Naive B cell (primary cell): ENCODE measurements at places on chromosomes 1 and 21. TPM values are rescaled to one million over a fixed set of nuclear protein-coding genes. Genes with fewer than 3 reads are reported as not detected.

FCGR3A gene
- 0.33 TPM for polyA plus RNA-seq

INTS11 gene
- 50.7 TPM for polyA plus RNA-seq

CHIT1 gene
- not detected for polyA plus RNA-seq

CHIA gene
- polyA plus RNA-seq, result not detected

MX2 gene
- 30.5 TPM for polyA plus RNA-seq

EXTL1 gene
- not detected for polyA plus RNA-seq

P3H1 gene
- 6.9 TPM for polyA plus RNA-seq

ORC1 gene
- polyA plus RNA-seq, result not detected

FAM151A gene
- polyA plus RNA-seq, result not detected

KPNA6 gene
- polyA plus RNA-seq, result 26.3 TPM

IVL gene
- not detected for polyA plus RNA-seq

PLPPR4 gene
- not detected for polyA plus RNA-seq

HES2 gene
- not detected for polyA plus RNA-seq

AMY1C gene
- not detected for polyA plus RNA-seq

AIRE gene
- polyA plus RNA-seq, result 0.79 TPM

RPE65 gene
- not detected for polyA plus RNA-seq

ADORA1 gene
- polyA plus RNA-seq, result not detected

NECTIN4 gene
- not detected for polyA plus RNA-seq

TLCD4 gene
- 1.9 TPM for polyA plus RNA-seq

SYPL2 gene
- not detected for polyA plus RNA-seq

C1orf94 gene
- polyA plus RNA-seq, result not detected

S100A11 gene
- 22.1 TPM for polyA plus RNA-seq

LAD1 gene
- polyA plus RNA-seq, result not detected

F13B gene
- not detected for polyA plus RNA-seq

AGRN gene
- polyA plus RNA-seq, result not detected

AMPD1 gene
- not detected for polyA plus RNA-seq

OR10T2 gene
- polyA plus RNA-seq, result not detected

CACNA1S gene
- polyA plus RNA-seq, result not detected

LRRC38 gene
- not detected for polyA plus RNA-seq

CCDC185 gene
- polyA plus RNA-seq, result not detected

MAGI3 gene
- 1.2 TPM for polyA plus RNA-seq

TBX19 gene
- polyA plus RNA-seq, result 1.7 TPM

CHODL gene
- polyA plus RNA-seq, result 0.40 TPM

MSH4 gene
- not detected for polyA plus RNA-seq

ITPKB gene
- polyA plus RNA-seq, result 48.9 TPM

LCK gene
- 59.3 TPM for polyA plus RNA-seq

GALE gene
- not detected for polyA plus RNA-seq

CR1 gene
- 20.5 TPM for polyA plus RNA-seq

CFHR5 gene
- polyA plus RNA-seq, result not detected

RAB29 gene
- polyA plus RNA-seq, result 136 TPM

SMYD2 gene
- polyA plus RNA-seq, result 76.8 TPM

CTPS1 gene
- polyA plus RNA-seq, result 16.4 TPM

SPRR2E gene
- polyA plus RNA-seq, result not detected

ANKRD45 gene
- polyA plus RNA-seq, result not detected

HRNR gene
- not detected for polyA plus RNA-seq

BCL2L15 gene
- polyA plus RNA-seq, result not detected

EFNA4 gene
- 6.0 TPM for polyA plus RNA-seq

ADGRL2 gene
- not detected for polyA plus RNA-seq

CDA gene
- polyA plus RNA-seq, result not detected

KLHDC7A gene
- not detected for polyA plus RNA-seq

LCE3D gene
- not detected for polyA plus RNA-seq

OPTC gene
- polyA plus RNA-seq, result not detected

GPR157 gene
- polyA plus RNA-seq, result 1.9 TPM

AVPR1B gene
- not detected for polyA plus RNA-seq

HAO2 gene
- polyA plus RNA-seq, result not detected

ACTA1 gene
- not detected for polyA plus RNA-seq

MORN1 gene
- 4.0 TPM for polyA plus RNA-seq

MAP3K21 gene
- polyA plus RNA-seq, result 0.71 TPM

TEX38 gene
- polyA plus RNA-seq, result not detected
